ENCODE measurements at places on chromosomes 5 and 9.

- no peak for DNase-seq
Observed at GRCh38 chr5:6036006-6036405, 342.3 kb downstream of the MED10 start.

GRCh38 chr9:77023726-77024125 lies 4.3 kb downstream of the FOXB2 start:
- no peak for DNase-seq

DNA sequence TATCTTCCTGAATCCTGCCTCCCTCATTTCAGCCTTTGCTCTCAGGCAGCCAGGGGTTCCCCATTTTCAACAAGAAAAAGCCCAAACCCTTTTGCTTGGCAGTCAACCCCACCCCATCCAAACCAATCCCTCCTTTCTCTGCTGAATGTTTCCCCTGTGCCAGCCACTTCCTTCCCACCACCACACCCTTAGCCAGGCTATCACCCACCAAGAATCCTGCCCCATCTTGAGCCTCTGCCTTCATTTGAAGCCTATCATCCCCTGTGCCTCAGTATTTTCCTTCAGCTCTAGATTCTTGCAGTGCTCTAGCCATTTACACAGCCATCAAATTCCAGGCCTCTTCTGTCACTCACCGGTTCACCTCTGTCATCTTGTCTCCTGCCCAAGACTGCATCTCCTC lies 15.3 kb upstream of the FIBCD1 start:
- DNase-seq = no peak

DNA sequence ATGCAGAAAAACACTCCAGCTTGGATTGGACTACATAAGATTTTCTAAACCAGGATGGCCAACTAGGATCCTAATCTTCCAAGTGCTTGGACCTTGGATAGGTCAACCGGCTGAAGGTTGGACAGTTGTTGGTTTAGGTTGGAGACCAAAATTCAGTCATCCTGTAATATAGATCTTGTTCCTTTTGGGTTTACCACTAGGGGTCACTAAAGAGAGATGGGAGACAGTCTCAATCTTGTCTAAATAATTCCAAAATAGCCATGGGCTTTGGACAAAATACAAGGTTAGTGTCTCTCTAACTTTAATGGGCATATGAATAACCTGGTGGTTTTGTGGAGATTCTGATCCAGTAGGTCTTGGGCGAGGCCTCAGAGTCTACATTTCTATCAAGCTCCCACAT lies 148.7 kb upstream of the ERCC6L2 start:
- no peak for DNase-seq

- no peak for DNase-seq
Observed at GRCh38 chr9:109640580-109641371, 139.2 kb upstream of the PALM2AKAP2 start.

DNA sequence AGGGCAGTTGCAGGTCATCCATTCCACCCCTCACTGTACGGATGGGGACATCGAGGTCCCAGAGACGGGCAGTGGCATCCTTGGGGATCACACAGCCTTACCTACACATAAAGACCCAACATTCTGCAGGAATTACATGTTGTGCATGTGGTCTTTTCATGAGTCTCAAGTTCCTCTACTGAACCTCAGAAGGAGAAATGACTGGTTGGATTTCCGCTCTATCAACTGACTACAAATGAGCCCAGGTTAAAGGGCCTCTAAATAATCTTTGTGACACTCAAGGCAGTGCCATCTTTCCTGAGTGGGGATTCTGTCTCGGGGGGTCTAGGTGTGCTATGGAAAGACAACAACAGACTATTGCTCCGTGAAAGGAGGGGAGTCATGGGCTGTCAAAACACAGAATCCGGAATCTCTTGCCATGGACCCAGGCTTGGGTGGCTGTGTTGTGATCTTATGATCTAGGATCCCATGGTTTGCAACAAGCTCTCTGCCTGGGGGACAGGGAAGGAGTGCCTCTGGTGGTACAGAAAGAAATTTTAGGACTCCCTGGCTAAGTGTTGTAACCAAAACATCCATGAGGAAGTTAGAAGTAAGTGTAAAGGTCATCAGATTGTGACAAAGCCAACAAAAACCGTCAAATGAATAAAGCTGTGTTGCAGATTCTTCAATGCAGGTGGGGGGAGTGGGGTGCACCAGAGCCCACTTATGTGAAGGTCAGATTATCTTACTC lies 1.9 kb upstream of the SLC31A2 start:
- no peak for DNase-seq

- no peak for DNase-seq
Observed at GRCh38 chr5:14577971-14578370, 3.6 kb upstream of the OTULINL start.

GRCh38 chr5:55191165-55191564 lies 18.2 kb upstream of the CDC20B start:
- no peak for DNase-seq

DNA sequence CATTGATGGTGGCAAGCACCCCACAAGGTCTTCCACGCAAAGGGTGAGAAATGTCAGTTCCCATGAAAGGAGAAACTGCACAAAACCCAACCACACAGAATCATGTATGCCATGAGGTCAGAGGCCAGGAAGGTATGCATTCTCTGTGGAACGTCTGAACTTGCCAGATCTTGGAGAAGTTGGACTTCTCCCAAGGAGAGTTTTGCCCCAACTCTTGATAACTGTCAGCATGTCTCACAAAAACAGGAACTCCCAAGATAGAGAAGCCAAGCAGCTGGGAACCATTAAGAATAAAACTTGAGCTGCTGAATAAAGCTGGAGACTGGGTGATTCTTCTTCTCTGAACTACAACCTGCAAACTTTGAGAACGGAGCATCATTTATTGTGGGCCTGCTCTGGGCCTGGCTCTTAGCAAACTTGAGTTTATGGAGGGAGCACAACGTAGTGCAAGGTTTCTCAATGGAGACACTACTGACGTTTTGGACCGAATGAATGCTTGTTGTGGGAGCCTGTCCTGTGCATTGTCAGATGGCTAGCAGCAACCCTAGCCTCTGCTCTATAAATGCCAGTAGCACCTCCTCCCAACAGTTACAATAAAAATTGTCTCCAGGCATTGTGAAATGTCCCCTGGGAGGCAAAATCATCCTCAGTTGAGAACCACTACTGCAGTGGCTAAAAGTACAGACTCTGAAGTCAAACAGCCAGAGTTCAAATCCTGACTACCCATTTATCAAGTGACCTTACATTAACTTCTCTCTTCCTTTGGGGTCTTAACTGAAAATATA lies 193.5 kb downstream of the ACTL7B start:
- no peak for DNase-seq

DNA sequence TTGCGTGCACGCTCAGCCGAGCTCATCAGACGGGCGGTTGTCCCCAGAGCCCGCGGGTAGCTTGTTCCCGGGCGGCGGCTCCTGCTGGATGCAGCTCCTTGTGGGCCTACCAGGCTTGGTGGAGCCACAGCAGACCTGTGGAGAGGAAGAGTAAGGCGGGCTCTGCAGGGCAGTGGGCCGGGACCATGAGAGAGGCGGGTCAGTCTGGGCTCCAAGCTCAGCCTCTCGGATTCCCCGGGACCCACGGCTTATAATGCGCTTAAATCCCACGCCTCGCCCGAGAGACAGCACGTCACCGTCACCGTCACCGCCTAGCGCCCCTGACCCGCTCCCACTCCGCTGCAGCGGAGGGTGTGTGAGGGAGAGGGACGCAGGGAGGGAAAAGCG lies 1.9 kb upstream of the ANKRD18A start:
- no peak for DNase-seq

GRCh38 chr9:99497641-99498040 lies 275.6 kb downstream of the SEC61B start:
- no peak for DNase-seq

DNA sequence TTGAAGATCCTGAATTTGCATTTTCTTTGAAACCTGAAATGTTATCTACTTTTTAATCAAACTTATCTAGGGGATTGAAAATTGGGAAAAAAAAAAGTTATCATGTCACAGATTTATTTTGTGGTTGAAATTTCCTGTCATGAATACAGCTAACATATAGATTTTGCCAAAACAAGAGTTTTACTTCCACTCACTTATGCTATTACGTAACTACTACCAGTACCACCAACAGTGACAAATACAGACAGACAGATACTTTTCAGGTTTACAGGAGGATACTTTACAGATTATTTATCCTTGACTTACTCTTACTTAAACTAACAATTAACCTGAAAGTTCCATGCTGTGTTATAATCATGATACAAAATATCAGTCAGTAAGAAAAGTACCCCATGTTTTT lies 6.8 kb upstream of the MRPS30 start:
- DNase-seq = no peak

DNA sequence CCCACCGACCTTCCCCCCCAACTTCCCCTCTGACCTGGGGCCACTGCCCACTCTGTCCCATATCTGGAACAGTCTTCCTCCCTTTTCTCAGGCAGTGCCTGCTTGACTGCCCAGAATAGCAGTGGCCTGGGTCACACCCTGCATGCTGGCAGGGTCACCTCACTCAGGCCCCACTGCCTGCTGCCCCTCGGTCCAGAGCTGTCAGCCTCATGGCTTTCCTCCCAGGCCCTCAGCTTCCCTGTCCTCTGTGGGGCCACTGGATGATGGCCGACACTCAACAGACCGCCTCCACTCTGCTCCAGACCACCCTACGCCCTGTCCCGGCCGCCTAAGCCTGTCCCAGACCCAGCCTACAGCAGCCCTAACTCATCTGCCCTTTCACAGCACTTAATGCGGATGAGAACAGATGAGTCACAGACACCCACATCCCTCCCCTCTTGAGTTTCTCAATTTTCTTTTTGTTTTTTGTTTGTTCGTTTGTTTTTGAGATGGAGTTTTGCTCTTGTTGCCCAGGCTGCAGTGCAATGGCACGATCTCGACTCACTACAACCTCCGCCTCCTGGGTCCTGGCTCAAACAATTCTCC lies 5.9 kb downstream of the PNPLA7 start:
- DNase-seq = no peak

- DNase-seq = no peak
Observed at GRCh38 chr5:145829708-145830361, 5.3 kb downstream of the PRELID2 start.

GRCh38 chr5:143094087-143094521 lies 309.4 kb downstream of the NR3C1 start:
- DNase-seq = no peak

DNA sequence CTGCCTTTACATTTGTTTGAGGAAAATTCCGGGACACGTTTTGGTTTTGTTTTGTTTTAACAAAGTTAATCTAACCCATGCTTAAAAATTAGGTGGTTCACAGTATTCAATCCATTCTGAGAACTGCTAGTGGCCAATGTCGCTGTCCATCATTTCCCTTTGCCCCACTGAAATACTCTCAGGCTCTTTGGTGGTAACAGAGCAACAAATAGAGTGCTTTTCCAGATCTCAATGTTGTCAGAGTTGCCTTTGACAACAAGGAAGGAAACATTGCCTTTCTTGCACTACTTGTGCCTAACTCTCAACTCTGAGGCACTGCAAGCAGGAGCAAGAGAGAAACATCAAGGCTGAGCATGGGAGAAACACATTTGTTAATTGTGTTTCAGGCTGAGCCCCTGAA lies 154.0 kb downstream of the MCTP1 start:
- no peak for DNase-seq

GRCh38 chr5:148978370-148979082 lies 84.3 kb downstream of the SH3TC2 start:
- no peak for DNase-seq

GRCh38 chr5:15168358-15168757 lies 296.8 kb upstream of the ANKH start:
- DNase-seq = no peak

GRCh38 chr9:89425921-89426383 lies 72.0 kb downstream of the SEMA4D start:
- no peak for DNase-seq

GRCh38 chr9:112310826-112311225 lies 22.6 kb downstream of the PTBP3 start:
- no peak for DNase-seq

- DNase-seq = no peak
Observed at GRCh38 chr5:127518319-127518621, 830 bp downstream of the PRRC1 start.

- no peak for DNase-seq
Observed at GRCh38 chr5:95043234-95043633, 241.7 kb downstream of the MCTP1 start.

- no peak for DNase-seq
Observed at GRCh38 chr9:134913041-134913712, 4.5 kb downstream of the FCN1 start.

GRCh38 chr9:73549991-73550390 lies 398.3 kb downstream of the ANXA1 start:
- no peak for DNase-seq

DNA sequence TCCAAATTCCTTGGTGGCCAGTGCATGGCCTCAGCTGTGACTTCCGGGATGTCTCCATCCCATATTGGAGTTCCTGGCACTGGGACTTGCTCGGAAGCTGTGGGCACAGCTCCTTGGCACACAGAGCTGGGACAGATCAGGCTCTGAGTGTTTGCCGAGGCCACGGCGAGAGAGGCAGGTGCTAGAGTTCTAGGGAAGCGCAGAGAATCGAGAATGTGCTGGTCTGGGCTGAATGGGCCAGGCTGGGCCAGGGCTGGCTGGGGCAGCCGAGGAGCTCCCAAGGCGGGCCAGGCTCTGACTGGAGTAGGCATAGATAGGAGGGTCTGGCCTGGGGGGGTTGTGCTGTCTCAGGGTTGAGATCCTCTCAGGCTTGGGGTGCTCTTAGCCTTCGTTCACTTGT lies 45.4 kb downstream of the HMCN2 start:
- no peak for DNase-seq

- no peak for DNase-seq
Observed at GRCh38 chr9:626596-626995, 214.9 kb upstream of the DMRT1 start.

- DNase-seq = no peak
Observed at GRCh38 chr5:168874713-168875380, 295.7 kb upstream of the PANK3 start.

- no peak for DNase-seq
Observed at GRCh38 chr9:76292246-76292645, 102.0 kb downstream of the RFK start.

- DNase-seq = no peak
Observed at GRCh38 chr5:123217173-123217572, 128.1 kb downstream of the PRDM6 start.

- no peak for DNase-seq
Observed at GRCh38 chr5:145824040-145824439, 11.1 kb downstream of the PRELID2 start.
